T1000 (cell line): ENCODE measurements at places on chromosomes 12 and 14.

DNA sequence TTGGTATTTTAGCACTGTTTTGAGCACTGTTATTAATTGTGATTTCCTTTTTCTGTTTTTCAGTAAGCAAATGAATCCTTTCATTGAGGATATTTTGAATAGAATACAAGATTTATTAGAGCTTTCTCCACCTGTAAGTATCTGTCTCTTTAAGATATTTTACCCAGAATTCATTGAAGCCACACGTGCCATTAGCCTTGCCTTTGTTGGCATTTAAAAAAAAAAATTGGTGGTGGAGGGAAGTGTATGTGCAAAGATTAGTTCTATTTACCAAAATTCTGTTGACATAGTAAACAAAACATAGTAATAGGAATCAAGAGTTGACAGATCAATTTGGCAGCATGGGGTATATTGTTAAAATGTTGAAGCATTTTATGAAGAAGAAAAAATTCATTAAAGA, 23.8 kb downstream of the XPOT start:
- no peak for DNase-seq

DNA sequence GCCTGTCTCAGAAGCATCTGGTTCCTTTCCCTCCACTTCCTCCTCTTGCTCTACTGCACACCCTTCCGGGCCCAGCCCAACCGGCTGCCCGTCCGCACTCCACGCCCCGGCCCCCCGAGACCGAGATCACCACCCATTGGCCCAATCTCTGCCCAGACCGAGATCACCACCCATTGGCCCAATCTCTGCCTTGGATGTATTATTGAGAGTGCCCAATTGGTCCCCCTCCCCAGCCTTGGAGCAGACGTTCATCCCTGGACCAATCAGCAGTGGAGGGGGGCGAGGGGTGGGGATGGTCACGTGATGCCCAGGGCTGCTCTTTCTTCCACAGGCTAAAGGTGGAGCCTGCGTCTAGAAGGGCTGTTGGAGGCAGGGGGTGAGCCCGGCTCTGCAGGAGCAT, 75.6 kb upstream of the TMEM132C start:
- no peak for DNase-seq

GRCh38 chr12:21644516-21644915, 13.1 kb downstream of the LDHB start:
- no peak for DNase-seq

GRCh38 chr12:2751686-2752085, 43.1 kb upstream of the FKBP4 start:
- no peak for DNase-seq

DNA sequence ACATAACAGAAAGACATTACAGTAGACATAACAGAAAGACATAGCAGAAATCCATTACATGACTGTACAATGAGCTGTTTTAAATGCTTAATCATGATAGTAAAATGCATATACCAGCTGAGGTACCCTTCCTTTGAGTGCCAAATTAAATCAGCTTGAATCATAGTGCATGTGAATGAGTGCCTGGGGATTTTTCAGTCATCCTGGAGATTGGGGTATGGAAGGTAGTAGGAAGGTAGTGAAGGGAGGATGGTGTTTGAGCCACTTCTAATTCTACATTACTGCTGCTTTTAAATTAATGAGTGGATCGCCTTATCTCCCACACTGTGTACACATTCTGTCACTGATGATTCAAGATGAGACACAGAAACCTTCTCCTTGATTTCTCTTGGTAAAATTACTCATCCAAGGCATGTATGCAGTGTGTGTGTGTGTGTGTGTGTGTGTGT, 534.2 kb downstream of the LRFN5 start:
- peak; percentile 44 for DNase-seq

- no peak for DNase-seq
Measured at GRCh38 chr14:99654235-99654985, 9.5 kb downstream of the HHIPL1 start.

DNA sequence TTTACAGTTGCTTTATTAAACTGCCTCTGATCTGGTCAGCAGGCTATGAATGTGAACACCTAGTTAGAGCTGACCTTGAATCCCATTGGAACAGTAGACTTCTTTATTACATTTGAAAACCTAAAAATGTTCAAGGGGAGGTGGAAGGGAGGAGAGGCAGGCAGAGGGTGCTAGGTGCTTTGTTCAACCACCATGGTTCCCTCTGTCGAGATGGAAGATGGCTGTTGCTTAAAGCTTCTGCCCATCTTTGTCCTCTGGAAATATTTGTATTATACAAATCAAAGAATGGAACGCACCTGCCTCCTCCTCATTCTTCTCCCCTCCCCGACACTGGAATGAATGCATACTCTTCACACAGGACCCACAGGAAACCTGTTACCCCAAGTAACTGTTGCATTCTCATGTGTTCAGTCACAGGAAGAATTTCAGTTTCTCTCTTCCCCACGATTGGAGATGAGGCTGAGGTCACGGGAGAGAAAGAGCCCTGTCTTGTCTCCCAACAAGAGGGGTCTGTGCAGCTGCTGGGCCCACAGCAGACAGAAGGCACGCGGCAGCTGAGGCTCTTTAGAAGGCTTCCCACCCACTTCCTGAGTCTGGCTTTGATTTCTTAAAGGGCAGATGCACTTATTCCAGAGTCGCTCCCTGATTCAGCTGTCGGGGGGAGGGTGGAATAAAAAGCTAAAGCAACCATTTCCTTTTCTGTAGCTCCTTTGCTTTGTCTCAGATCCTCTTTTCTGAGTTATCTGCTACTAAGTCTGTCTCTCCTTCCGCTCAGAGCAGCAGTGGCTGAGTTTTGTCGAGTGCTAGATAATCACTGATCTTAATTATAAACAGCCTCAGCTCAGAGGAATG, 217.9 kb upstream of the BTG1 start:
- no peak for DNase-seq

DNA sequence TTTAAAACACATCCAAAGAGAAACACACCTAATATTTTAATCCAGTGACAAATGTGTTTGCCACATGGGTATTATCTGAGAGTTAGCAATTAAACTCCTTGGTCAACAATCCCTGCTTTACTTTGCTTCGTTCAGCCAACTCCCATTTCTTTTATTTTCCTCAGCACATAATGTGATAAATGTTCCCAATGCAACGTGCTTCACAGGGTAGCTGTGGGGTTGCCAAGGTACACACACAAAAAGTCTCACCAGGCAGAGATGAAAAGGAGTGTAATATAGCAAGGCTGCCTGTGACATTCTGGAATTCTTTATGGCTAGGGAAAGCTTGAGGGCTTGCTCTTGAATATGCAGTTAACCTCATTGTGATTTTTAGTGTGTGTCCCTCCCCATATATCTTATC, 208.0 kb upstream of the DIO2 start:
- no peak for DNase-seq

DNA sequence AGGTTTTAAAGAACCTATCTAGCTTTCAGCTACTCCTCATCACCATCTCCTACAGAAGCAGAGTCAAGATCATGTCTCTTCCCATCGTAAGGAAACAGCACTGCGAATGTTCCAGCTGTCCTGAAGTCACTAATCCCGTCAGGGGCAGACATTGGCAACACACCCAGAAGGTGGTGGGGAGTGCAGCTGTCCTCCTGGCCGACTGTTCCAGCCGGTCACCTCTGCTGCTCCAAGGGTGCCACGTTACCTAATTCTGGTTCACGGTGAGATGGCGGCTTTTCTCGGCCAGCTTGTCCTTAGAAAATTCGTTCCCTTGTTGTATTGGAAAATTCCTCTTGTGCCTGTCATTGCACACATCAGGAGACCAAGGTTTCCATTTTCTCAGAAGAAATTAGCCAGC, 196.2 kb downstream of the ZFP36L1 start:
- DNase-seq: no peak

- no peak for DNase-seq
Measured at GRCh38 chr12:24416423-24417109, 467.1 kb upstream of the SOX5 start.

DNA sequence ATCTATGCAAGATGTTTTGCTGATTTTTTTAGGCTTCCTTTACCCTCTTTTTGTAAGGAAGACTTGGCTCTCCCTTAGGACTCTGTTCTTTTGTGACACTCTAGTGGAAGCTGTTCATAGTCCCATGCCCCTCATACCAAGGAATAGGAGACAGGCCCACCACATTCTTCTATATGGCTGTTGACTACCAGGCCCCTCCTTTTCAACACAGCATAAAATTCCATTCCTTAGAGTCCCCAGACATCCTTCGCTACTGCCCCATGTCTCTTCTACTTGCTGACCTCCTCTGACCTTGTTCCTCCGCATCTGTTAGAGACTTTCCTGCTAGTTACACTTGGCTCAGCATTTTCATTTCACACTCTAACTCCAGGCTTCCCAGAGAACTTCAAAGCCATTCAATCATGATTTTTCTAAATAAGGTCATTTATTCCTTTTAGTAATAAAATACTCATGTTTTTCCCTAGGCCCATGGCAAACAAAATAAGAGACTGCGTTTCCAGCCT, 9.7 kb downstream of the PIK3C2G start:
- no peak for DNase-seq

DNA sequence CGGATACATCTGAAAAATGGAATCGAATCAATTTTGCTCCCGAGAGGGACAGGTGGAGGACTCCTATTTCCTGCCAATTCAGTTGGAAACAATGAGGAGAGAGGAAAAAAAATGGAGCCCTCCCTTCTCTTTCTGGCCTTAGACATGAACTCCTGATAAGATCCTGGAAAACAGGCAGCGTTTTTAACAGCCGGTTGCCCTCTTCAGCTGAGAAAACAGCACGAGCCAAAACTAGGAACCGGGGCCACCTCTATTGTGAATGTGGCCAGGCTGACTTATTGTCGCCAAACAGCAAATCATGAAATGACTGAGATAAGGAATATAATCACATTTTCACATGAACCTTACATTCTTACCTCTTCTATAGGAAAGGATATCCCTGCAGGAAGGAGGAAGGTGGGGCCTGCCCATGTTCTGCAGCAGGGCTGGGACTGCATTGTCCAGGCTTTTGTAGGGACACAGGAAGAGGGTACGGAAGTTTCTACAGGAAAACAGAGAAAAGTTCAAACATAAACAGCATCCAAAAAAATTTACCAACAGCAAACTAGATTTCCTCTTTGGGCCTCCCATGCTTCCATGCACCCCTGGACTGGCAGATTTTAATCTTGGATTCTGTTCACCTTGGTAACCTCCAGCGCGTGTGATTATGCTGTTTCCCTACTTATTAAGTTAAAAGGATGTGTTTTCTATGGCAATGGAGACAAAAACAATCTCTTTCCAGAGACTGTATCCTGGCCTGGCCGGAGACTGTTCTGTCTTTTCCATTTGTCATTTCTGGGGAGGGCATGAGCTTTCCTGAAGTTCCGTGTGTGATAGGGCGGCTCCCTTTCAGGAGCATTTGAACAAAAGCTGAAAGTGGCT, 29.0 kb upstream of the ELK3 start:
- no peak for DNase-seq

DNA sequence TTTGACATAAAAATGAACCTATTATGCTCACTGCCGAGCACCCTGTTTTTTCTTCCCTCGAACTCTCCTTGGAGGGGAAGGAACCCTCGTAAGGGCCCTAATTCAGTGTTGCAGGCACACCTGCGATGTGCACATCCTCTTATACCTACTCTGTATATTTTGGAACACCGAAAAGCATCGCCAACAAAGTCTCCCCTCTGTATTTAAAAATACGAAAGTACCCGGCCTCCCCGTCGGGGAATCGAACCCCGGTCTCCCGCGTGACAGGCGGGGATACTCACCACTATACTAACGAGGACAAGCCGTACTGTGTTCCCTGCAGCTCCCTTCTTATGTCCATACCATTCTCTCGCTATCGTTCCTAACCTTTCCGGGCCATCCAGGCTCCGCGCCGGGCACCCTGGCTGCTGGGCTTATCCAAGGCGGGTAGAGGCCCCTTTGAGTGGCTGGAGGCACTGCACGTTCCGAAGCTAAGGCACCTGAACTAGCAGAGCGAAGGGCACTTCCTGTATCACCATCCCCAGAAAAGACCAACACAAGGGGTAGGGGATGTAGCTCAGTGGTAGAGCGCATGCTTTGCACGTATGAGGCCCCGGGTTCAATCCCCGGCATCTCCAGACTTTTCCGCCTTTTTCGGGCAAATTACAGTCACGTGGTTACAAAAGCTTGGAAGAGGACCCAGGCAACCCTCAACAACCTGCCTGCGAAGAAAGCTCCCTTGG, 25.1 kb upstream of the UBC start:
- DNase-seq: no peak

- DNase-seq: no peak
Measured at GRCh38 chr12:22415342-22416309, 81.1 kb upstream of the ST8SIA1 start.

- DNase-seq: peak; percentile 74
Measured at GRCh38 chr14:79278798-79279644, 932.3 kb downstream of the DIO2 start.

DNA sequence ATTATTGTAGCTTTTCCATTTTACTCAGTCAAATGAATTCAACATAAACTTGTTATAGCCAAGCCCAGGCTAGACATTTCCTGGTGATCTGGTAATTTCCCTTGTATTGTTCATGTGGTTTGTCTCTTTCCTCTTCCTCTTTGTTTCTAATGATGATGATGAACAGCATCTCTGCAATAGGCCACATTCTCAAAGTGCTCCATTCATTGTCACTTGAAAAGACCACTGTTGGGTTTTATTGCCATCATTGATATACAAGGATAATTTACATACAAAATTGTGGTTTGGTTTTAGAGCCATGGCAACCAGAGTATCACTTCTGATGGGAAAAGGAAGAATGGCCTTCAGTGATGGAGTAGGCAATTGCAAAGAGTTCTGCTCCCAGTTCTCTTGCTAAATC, 379.3 kb downstream of the RGS6 start:
- no peak for DNase-seq

DNA sequence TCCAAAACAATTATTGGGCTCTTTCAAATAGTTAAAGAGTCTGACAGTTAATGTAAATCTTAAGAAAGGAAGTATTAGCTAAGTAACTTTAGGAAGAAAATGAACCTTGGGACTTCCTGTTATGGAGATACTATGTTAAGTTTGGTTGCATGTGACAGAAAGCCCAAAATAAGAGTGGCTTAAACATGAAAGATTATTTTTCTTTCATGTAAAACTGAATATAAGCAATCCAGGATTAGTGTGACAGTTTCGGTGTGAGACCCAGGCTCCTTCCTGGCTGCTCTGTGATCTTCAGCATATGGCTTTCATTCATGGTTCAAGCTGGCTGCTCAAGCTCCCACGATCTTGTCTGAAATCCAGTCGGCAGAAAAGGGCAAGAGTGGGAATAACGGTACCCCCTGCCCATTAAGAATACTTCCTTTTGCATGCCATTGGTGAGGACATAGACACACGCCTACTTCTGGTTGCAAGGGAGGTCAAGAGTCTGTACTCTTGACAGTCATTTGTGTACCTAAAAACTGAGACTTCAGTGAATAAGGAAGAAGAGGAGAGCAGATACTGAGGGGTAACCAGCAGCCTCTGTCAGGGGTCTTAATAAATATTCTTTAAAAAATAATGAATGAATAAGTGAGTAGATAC, 2.2 kb upstream of the RPAP3 start:
- DNase-seq: no peak

DNA sequence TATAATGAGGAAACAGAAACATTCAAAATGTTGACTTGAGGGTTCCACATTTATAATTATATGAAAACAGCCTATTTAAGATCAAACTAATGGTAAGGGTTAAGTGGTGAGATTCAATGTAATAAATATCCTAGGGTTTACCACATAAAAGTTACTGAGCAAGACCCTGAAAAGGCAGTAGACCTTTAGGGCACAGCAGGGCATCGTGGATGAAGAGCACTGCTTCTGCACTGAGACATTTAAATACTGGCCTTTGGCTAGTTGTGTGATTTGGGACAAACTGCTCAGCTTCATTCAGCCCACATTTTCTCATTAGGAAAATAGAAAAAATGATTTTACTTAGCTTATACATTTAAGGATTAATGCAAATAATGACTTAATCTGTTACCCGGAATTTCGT, 42.0 kb downstream of the CNTN1 start:
- no peak for DNase-seq
